ENCODE measurements at places on chromosomes 12 and 14.

DNA sequence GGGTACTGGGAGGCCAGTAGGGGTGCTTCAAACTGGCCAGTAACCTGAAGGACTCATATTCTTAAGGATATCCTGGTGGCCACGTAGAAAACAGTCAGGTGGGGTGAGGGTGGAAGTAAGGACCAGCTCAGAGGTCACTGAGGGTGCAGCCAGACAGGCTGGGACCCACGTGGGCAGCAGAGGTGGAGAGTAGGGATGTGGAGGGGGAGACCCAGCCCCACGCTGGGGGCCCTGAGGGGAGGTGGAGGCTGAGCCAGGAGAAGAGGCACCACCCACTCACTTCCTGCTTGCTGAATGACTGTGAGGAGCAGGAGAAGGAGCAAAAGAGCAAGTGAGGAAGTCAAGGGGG, 12.6 kb upstream of the SERPINA3 start:
- no peak for DNase-seq

- DNase-seq, result no peak
These were observed 37.5 kb downstream of the ERH start for GRCh38 chr14:69360438-69361108.

DNA sequence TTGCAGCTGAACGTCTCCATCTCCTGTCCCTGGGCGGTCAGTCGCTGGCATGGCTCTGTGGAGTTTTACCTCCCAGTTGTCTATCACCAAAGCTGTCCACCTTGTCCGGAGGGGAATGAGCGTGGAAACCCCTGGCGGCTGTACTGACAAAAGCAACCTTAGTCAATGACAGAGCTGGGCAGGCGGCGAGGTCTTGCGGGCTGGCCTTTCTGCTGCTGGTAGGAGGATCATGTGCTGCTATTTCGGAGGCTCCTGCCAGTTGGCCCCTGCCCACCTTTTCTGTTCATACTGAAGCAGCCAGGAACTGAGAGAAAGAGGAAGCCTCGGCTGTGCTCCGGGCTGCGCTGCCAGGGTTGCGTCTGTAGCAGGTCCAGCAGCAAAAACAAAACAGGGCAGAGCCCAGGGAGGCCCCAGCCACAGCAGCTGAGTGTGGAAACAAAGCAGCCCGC, 57.7 kb downstream of the HMGA2 start:
- DNase-seq, result no peak

- peak; percentile 21 for DNase-seq
These were observed 61.4 kb upstream of the ELK3 start for GRCh38 chr12:96132819-96133218.

DNA sequence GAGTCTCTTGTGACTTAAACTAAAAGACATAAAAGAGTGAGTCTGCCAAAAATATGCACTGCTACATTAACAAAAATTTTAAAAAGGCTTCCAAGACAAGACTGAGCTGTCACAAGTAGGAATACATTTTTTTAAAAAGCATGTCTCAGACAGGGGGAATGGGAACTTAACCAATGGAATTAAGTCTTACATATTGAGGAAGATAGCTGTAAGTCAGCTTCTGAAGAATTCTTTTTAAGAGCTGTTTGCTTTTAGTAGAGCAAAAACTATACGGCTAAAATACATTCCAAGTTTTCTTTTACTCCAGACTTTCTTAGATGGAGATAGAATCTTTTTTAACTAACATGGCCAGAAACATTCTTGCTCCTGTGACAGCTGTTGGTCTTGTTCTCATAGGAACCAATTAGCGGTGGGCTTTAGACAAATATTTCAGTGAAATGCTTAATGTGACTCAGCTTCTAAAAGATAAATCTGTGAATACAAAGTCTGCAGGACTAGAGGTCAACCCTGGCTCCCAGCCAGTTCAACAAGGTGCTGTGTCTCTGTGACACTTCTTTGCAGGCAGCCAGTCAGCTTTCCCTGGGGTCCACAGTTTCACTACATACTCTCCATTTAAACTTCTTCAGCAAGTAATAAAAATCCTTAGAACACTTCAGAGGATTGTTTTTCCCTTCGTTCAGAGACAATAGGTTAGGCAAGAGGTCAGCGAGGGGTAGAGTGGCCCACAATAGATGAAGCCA, 187.6 kb downstream of the NAV3 start:
- no peak for DNase-seq

GRCh38 chr12:11158885-11159444, 12.0 kb upstream of the SMIM10L1 start:
- DNase-seq, result no peak

DNA sequence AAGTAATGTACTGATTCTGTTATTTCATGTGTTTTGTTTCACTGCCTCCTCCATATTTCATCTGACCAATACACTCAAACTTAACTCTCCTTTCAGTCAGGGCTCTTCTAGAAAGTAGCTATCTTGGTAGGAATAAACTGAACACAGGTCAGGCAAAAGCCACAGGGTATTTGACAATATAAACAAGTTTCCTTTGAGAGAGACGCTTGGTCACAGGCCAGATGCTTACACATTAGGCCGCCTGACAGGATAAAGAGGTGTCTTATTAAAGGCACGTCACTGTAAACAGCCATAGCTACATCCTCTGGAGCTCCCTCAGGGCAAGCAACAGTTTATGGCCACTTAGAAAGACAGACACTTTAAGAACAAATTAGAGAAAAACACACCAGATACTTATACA, 607.5 kb downstream of the SLC6A15 start:
- no peak for DNase-seq

GRCh38 chr12:54701940-54702592, 53.9 kb upstream of the DCD start:
- DNase-seq, result peak; percentile 57

- no peak for DNase-seq
These were observed 7.0 kb downstream of the POU6F1 start for GRCh38 chr12:51210690-51211395.

- no peak for DNase-seq
These were observed 578.6 kb downstream of the SLC16A7 start for GRCh38 chr12:60174476-60174875.

- DNase-seq, result peak; percentile 94
These were observed 23.6 kb downstream of the TRHDE start for GRCh38 chr12:72295744-72296143.

GRCh38 chr14:54567639-54568561, 972 bp downstream of the SAMD4A start:
- DNase-seq, result peak; percentile 57

DNA sequence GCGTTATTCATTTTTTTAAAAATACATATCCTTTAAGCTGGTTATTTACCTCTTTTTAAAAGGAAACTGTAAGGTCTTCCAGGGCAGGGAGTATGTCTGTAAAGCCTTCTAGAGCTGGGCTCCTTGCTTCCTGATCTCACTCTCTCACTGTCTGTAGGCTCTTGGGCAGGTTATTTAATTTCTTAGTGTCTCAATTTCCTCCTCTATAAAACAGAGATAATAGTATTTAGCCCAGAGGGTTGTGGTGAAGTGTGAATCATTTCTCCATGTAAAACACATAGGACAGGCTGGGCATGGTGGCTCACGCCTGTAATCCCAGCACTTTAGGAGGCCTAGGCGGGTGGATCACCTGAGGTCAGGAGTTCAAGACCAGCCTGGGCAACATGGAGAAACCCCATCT, 25.9 kb upstream of the LTA4H start:
- DNase-seq, result no peak

DNA sequence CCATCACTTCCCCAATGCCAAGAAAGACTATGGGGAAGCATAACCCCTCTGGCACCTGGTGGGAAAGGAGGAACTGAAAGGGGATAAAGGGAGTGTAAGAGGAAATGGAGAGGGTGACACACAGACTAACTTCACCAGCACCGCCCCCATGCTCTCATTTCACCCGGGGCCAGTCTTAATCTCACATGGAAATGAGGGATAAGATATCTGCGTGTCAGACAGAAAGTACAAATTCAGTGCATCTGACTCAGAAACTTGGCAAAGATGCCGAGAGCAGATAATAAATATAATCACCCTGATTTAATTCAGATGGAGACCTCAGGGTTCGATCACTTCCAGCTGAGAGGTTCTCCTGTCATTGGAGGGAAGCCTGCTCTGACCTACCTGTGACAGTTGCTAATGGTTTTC, 191.6 kb downstream of the DUSP6 start:
- peak; percentile 97 for DNase-seq

GRCh38 chr12:91721023-91721422, 424.6 kb downstream of the BTG1 start:
- no peak for DNase-seq

- peak; percentile 76 for DNase-seq
These were observed 25.0 kb upstream of the P2RX7 start for GRCh38 chr12:121107681-121108080.

DNA sequence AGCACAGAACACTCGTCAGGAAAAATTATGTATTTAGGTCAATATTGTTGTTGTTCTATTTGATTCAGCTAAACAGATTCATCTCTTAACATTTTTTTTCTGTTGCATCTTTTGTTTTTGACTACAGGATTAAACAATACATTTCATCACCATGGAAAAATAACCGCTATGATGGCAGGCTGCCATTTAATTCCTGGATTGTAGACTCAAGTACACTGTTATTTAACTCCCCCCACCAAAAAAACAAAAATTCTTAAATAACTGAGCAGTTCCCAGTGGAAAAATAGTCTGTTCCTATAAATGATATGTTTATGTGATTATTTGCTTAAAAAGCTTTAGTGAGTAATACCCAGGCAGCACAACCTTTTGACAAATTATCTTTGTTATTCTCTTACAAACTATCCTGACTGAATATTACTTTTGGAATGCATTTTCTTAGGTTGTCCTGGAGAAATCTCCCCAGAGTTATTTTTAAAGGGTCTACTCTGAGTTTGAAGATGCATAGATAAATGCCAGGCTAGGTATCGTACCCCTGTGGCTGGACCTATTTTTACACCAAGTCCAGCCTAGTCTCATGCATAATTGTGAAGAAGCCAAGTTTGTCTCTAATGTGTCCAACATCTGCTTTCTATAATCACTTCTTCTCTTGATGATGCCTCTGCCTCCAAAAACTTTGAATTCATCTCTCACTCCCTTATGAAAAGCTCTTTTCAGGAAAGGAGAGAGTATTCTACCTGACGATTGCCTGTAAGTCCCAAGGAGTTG, 3.7 kb downstream of the KERA start:
- DNase-seq, result peak; percentile 21

- no peak for DNase-seq
These were observed 2.6 kb downstream of the GPR68 start for GRCh38 chr14:91241863-91242262.

DNA sequence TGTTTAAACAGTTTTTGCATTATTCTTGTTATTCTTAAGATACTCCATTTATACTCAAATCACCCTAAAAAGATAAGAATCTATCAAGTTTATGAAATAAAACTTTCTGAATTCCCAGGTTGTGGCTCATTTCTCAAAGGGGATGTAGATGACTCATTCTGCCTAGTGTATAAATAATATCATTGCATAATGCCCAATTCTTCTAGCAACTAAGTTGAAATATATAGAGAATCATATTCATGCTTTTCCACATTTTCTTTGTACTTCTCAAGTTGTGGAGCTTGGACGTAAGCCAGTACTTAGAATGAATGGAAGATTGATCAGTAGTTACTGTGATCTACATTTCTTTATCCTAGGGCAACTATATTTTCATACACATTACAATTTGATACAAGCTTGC, 201.1 kb downstream of the PPFIA2 start:
- DNase-seq, result peak; percentile 56

DNA sequence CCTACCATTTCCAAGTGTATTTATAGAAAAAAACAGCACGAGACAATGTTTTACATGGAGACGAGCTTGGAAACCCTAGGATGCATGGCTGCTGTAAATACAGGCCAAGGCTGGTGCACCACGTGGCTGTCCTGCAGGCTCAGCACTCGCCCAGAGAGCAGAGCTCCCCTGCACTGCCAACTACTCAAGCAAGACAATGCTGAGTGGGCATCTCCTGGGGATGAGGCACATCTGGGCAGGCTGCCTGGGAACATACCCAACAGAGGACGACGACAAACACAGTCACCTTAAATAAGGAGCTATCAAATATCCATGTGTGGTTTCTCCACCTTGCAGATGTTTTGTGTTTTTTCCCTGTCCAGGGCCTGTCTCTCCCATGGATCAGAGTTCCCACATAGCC, 128.3 kb upstream of the PRMT8 start:
- DNase-seq, result no peak

DNA sequence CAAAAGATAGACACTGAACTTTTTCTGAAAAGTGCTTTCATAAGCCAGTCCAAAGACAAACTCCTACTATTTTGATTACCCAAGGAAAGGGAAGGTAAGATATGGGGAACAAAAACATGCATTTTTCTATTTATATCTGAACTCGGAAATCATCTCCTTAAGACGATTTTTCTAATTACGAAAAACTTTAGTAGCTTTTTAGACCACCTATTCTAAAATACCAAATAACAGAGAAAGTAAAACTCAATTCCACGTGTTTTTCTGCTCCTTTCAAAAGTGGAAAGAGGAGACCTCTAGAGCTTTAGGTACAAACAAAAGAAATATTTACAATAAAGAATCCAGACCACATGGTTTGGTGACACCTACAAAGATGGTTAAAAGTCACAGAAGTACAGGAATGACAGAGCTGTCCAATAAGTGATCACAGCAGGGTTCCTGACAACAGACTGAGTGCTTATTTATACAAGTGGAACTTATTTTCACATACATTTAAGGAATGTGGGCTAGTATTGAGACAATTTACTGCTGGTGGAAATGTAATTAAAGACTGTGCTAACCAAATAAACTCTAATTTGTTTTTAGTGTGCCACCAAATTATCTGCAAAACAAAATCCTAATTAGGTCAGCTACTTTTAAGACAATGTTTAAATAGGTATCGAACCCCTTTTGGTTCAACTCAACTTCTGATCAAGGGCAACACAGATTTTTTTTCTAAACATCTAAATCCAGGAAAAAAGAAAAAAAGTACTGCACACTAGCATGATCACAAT, 2.4 kb downstream of the LRIG3 start:
- peak; percentile 34 for DNase-seq

- no peak for DNase-seq
These were observed 194.5 kb upstream of the RGS6 start for GRCh38 chr14:71737760-71738159.

DNA sequence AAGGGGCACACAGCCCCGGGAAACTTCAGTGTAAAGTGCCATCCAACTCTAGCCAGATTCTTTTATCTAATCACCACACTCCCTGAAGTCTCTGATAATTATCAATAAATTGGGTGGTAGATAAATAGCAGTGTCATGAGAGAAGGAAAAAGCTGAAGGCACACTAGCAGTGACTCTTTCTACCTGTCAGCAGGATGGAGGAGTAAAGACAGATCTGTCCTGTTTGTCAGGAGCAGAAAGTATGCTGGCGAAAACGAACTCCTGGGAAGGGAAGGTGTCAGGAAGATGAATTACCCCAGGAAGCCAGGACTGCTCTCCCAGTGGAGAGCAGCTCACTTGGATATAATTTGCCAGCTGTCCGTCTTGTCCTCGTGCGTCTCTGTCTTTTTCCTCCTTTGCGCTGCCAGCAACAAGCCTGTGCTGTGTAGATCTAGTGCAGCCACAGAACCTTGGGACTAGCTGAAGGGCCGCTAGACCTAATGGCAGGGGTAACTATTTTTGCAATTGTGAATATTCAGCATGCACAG, 981.9 kb downstream of the DIO2 start:
- DNase-seq, result no peak

- DNase-seq, result no peak
These were observed 4.5 kb upstream of the RPGRIP1 start for GRCh38 chr14:21275261-21275858.

Data from ELR (cell line).